ENCODE measurements at places on chromosomes 13 and 19.

DNA sequence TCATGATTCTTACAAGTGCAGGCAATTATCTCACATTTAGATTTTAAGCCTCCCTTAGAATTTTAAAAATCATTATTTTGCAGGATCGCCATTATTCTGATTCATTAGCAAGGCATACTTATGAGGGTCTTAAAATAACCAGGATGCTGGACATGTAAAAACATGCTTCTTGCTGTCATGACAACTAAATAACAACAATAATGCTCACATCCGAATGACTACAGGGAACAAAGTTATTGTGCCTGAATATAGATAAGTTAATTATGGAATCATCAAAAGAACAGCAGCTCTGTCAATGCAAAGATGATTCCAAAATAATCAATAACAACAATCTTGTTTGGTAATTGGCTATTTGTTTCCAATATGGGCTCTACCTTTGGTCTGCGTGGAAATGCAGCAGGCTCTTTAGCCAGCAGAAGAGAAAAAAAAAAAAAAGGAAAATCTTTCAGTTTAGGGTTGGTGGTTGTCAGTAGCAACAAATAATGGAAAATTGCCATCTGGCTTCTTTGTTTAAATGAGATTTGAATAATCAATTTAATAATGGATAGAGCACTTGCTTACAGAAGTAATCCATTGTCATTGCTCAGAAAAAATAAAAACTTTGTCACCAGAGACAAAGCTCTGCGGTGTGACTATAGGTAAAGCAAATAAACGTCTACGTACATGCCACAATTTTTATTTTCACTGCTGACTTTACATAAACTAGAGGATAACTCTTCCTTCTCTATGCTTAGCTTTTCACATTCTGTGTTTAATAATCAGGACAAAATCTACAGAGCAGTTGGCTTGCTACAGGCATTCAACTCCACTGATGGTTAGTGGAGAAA lies 468.9 kb upstream of the TSHZ3 start:
- DNase-seq: no peak

- no peak for DNase-seq
These were observed 103.9 kb upstream of the CACNA1A start for GRCh38 chr19:13610039-13610691.

- DNase-seq: peak; percentile 100
These were observed at the start of gene RPL13A for GRCh38 chr19:49487277-49488045. TSS of gene RPL13A (plus strand) at chr19:49487608. CDS start at chr19:49487630, 22 bp downstream.

- DNase-seq: no peak
These were observed 38.0 kb upstream of the PNMA8B start for GRCh38 chr19:46533621-46534081.

DNA sequence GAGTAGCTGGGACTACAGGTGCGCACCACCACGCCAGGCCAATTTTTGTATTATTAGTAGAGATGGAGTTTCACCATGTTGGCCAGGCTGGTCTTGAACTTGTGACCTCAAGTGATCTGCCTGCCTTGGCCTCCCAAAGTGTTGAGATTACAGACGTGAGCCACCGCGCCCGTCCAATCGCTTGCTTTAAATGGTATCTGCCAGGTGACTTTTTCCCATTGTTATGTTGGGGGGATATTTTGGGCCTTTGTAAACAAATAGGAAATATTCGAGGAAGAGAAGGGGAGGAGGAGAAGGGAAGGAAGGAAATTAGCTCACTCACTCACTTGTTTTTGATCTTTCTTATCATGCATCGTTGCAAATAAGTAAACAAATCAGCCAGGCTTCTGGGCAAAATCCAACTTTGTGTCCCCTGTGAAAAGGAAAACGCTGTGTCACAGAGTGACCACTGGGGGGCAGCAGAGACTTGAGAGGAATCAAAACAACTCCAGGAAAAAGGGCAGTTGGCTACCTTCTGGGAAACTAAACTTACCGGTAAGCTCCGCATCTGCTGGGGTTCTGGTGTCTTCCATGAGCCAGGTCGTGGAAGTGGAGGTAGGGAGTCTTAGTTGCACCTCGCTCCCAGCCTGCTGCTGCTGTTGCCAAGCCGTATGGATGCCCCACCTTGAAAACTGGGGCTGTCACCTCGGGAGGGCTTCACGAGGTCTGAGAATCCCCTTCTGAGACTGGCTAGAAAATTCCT lies 9.3 kb upstream of the RANBP3 start:
- peak; percentile 60 for DNase-seq

- DNase-seq: peak; percentile 51
These were observed at the start of gene NEK3 for GRCh38 chr13:52159159-52159982. TSS of gene NEK3 (minus strand) at chr13:52159597. CDS start at chr13:52156191, 3,406 bp downstream.

DNA sequence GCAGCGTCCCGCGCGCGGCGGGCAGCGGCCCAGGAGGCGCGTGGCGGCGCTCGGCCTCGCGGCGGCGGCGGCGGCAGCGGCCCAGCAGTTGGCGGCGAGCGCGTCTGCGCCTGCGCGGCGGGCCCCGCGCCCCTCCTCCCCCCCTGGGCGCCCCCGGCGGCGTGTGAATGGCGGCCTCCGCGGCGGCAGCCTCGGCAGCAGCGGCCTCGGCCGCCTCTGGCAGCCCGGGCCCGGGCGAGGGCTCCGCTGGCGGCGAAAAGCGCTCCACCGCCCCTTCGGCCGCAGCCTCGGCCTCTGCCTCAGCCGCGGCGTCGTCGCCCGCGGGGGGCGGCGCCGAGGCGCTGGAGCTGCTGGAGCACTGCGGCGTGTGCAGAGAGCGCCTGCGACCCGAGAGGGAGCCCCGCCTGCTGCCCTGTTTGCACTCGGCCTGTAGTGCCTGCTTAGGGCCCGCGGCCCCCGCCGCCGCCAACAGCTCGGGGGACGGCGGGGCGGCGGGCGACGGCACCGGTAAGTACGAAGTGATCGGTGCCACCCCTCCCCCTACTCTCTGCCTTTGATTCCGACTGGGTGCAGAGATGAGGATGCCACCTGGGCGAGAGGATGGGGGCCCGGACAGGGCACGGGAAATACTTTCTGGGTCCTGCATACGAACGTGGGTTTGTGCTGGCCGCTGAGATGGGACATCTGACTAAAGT lies 874 bp downstream of the TRIM28 start:
- peak; percentile 74 for DNase-seq

GRCh38 chr13:113919761-113920559 lies 53.9 kb downstream of the C13orf46 start:
- DNase-seq: no peak

DNA sequence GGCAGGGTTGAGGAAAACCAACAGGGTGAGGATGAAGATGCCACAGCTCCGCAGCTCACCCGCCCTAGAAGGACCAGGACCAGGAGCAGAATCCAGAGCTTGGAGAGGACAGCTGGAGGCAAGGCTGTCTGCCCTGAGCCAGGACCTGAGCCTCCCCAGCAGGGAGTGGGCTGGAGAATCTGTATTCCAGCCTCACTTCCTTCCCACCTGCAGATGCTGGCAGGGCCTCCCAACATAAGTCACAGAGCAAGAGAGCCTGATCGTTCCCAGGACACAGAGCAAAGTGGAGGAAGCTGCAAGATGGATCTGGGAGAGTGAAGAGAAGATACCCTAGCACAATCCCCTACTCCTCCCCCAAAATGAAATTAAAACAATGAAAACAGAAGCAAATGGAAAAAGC lies 61.7 kb upstream of the WASF3 start:
- DNase-seq: no peak

GRCh38 chr13:32627793-32628192 lies 41.5 kb downstream of the PDS5B start:
- DNase-seq: no peak

DNA sequence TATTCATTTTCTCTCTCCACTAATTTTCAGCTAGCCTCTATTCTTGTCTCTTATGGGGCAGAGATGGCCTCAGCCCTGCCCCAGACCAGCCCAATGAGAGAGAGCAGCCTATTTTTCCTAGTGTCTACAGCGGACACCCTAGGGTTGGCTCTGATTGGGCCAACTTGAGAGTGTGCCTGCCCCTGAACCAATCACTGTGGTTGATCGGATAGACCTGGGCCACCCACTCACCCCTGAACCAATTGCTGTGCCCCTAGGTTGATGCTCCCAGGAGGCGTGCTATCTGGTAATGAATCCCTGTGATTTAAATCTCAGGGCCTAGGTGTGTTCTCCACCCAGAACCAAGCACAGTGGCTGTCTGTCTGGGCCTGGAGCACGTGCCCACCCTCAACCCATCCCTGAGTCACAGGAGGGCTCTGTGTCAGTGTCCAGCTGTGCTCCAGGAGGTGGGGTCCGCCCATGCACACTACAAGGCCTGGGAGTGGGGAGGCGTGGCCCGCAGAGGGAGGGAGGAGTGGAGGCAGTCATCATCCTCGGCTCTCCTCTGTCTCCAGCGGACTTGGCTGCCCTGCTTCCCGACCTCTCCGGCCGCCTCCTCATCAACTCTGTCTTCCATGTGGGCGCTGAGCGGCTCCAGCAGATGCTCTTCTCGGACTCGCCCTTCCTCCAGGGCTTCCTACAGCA lies 14.9 kb upstream of the SCN1B start:
- DNase-seq: no peak

GRCh38 chr13:77172650-77173049 lies 145.7 kb upstream of the FBXL3 start:
- DNase-seq: no peak

- DNase-seq: no peak
These were observed 758.7 kb downstream of the SLITRK5 start for GRCh38 chr13:88429862-88430261.

DNA sequence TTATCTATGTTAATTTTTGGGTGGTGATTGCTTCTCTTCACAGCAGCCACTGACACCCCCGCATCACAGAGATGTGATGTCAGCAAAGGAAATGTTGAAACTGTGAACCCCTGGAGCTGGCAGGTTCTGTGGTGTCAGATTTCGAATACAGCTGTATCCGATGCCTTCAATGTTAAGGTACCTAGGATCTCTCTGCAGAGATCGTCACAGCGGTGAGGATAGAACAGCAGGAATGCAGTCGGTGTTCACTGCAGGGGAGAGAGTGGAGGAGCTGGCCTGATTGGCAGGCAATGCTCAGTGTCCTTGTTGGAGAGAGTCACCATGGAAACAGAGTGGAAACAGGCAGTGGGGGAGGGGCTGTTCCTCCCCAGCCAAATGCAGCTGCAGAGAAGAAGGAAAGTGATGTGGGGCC lies 79.5 kb upstream of the ZNF835 start:
- DNase-seq: no peak

GRCh38 chr13:109719962-109720646 lies 66.3 kb downstream of the IRS2 start:
- no peak for DNase-seq

Measured in stimulated activated CD8-positive, alpha-beta memory T cell treated with anti-CD3 and anti-CD28 coated beads, Interleukin-7, amount 100 ng/mL, for 4 hours (primary cell).